A673 (cell line): ENCODE measurements at places on chromosomes 6 and 20.

GRCh38 chr20:58981628-58982364 is 740 bp downstream of the NELFCD start:
- DNase-seq = peak; percentile 25

- DNase-seq = no peak
These were observed 144.2 kb upstream of the FBXL4 start for GRCh38 chr6:99091985-99092384.

GRCh38 chr6:71523548-71523947 is 234.9 kb downstream of the OGFRL1 start:
- no peak for DNase-seq

GRCh38 chr6:35197196-35197595 is 16.6 kb upstream of the SCUBE3 start:
- no peak for DNase-seq

- DNase-seq = no peak
These were observed 950.1 kb downstream of the EPHA7 start for GRCh38 chr6:92469186-92469828.

DNA sequence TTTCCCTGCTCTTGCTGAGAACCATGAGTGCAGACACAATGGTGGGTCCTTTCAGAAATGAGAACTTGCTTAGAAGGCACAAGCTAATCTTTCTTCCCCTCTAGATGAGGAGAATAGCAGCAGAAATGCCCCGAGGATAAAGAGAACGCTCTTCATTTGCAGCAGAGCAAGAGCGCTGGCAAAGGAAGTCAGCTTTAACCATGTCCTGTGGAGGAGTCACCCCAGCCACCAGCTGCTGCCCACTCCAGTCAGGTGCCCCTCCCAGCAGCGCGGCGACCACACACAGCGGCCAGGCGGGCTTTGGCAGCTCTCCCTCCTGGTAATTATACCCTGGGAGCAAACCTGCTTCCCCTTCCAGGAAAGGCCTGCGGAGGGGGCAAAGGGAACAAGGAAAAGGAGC is 42.4 kb upstream of the EMILIN3 start:
- peak; percentile 22 for DNase-seq

- peak; percentile 73 for DNase-seq
These were observed 687 bp downstream of the SLC35A1 start for GRCh38 chr6:87473419-87473903.

GRCh38 chr20:53606364-53606985 is 12.8 kb upstream of the ZNF217 start:
- DNase-seq = no peak

DNA sequence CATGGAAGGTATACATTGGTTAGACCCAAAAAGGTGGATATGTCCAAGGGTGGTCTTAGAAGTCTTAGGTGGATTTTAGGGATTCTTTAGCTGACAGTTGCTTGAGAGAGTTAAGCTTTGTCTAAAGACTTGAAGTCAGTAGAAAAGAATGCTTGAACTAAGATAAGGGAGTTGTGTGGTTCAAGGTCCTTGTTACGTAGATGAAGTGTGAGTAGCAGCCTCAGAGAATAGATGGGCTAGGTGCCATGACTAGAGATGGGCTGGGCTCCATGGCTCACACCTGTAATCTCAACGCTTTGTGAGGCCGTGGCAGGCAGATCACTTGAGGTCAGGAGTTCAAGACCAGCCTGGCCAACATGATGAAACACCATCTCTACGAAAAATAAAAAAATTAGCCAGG is 1.7 kb downstream of the SHLD1 start:
- no peak for DNase-seq

- no peak for DNase-seq
These were observed 12.9 kb upstream of the NQO2 start for GRCh38 chr6:2986722-2987221.

DNA sequence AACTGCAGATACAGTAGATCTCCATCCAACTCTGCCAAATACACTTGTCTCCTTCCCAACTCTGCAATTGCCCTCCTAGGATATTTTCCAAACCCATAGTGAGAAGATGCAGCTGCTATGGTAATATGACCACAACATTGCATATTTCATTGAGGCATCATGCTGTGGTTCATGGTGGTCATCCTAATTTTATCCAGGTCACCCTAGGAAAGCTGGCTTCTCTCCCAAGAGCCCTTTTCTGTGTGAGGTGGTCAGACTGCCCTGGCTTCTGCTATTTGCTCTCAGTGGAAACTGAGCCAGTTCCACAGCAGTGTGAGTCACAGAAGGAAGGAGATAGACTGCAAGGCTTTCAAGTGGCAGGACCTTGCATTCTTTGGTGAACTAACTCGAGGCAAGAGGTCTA is 5.5 kb downstream of the OGFRL1 start:
- no peak for DNase-seq

- peak; percentile 88 for DNase-seq
These were observed 120.7 kb upstream of the ZFP64 start for GRCh38 chr20:52312132-52312729.

DNA sequence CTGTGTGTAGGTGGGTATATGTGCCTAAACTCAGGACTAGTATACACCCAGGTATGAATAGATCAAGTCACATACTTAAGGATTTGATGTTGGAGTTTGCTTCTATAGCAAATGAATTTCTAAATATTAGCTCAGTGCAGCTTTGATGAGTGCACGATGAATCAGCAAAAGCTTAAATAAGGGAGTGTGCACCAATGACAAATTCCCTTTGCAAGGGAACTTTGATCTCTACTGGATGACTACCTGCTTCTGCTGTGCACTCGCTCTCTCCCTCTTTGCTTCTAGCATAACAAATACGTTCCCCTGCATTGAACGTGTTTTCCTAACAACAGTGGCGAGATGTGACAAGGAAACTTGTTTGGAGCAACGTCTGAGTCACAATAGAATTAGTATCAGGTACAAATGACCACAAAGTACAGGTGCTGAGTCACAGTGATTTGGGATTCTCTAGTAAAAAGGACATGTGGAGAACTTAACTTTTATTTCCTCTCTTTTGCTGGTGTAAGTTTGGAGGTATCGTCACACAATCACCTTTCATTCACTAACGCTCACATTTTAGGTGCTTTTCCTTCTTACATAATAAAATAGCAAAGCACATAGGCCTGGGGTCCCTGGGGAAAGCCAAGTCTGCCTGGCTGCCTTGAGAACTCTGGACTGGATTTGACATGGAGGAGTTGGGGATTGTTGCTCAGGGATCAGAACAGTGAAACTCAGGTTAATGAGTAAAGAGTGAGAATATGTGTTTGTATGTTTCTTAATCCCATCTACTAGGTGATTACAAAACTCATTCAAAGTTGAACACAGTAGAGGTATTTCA is 49.7 kb downstream of the KLHL31 start:
- DNase-seq = no peak

GRCh38 chr6:74932232-74932888 is 273.5 kb downstream of the COL12A1 start:
- no peak for DNase-seq

- no peak for DNase-seq
These were observed 32.9 kb downstream of the COX4I2 start for GRCh38 chr20:31670371-31671228.

GRCh38 chr6:85128781-85129180 is 321.1 kb upstream of the NT5E start:
- no peak for DNase-seq
